ENCODE measurements at places on chromosomes 13 and 19.

DNA sequence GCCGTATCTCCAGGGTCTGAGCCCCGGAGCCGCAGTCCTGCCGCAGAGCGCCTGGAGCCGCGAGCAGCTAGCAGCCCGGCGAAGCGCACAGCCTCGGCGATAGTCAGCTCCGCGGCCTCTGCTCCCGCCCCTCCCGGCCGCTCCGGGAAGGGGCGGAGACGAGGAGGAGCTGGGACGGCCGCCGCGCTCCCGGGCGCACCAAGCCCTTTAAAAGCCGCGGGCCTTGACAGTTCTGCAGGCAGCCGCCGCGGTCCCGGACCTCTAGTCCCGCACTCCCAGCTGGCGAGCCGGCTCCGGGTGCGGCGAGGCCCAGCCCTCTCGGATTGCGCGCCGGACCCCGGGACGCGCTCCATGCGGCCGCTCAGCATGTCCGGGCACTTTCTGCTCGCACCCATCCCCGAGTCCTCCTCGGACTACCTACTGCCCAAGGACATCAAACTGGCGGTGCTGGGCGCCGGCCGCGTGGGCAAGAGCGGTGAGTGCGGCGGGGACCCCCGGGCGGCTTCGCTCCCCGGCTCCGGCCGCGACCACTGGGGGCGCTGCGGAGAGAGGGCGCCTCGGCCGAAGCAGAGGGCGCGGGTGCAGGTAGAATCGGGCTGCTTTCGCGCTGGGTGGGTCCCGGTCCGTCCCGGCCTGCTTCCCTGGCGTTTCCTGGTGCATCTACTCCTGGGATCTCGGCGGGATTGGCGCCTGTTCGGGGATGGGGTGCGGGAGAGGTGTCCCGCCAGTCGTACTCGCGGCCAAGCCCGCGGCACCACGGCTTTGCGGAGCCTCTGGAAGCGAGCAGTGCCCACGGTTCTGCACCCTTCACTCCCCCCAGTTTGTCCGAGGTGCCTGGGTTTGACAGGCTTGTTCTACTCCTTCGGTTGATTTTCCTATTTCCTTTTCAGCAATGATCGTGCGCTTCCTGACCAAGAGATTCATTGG lies at the start of gene RASL11A:
RASL11A (plus strand) TSS at position 237 of the 927 bp plus-strand sequence; CDS start at position 352, 115 bp downstream.
- DNase-seq: peak; percentile 74

DNA sequence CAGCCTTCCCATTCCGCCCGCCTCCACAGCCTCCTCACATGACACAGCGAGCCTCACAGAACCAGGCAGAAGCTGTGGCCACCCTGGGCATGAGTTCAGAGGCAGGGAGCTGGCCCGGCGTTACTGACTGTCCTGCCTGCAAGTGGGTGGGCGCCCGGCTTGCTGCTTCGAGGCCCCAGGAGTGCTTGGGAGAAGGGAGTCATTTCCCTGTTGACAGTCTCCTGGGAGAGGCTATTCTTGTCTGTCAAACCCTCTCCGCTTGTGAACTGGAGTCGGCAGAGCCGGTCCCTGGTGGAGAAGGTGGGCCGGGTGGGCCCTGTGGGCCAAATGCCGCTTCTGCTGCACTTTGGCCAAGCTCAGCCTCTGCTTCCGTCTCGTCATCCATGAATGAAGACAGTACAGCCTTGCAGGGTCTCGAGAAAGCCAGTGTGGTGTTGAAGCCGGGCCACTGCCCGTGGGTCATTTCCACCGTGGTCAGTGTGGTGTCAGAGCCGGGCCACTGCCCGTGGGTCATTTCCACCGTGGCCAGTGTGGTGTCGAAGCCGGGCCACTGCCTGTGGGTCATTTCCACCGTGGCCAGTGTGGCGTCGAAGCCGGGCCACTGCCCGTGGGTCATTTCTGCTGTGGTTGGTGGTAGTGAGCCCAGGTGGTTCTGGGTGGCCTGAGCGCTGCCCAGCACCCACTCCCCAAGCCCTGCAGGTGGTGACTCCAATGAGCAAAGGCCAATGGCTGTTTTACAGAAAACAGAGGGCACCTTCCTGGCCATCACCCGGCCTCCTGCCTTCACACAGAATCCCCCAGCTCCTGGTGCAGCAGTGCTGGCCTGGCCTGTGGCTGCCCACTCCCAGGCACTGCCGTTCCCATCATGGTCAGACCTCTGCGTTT lies 13.5 kb upstream of the F7 start:
- no peak for DNase-seq

- no peak for DNase-seq
Measured at GRCh38 chr13:45590066-45590465, 25.5 kb downstream of the ERICH6B start.

- no peak for DNase-seq
Measured at GRCh38 chr13:20414546-20415305, 110.9 kb downstream of the CRYL1 start.

- DNase-seq: no peak
Measured at GRCh38 chr19:16213076-16213475, 15.4 kb downstream of the AP1M1 start.

GRCh38 chr13:93227280-93227877 lies 772 bp downstream of the GPC6 start:
- DNase-seq: no peak

DNA sequence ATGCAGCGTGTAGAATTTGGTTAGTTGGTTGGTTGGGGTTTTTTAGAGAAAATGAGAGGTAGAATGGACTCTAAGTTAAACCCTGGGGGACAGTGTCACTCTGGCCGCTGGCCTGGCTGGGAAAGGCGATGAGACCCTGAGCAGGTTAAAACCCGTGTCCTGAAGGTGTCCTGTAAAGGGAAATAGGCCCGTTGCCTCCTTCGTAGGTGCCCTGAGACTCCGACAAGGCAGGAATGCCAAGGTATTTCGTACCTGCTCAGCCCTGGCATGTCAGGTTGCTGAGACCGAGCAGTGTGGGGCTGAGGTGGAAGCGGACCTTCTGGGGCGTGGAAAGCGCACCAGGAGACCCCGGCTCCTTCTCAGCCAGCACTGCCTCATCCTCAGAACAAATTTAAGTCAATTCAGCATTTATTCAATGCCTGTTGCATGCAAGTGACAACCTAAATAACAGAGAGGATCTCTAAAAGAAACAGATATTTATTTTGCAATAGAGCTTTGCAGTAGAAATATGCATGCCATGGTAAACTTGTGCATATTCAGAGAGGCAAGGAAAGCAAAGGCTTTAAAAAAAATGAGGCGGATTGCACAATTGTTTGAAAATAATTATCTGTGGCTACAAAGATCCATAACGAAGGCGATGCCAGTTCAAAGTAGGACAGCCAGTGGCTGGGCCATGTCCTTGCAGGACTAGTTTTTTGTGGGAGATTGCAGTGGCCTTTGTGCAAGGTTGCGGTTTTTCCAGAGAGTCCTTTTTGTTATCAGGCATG lies 1.4 kb upstream of the RAB20 start:
- no peak for DNase-seq

DNA sequence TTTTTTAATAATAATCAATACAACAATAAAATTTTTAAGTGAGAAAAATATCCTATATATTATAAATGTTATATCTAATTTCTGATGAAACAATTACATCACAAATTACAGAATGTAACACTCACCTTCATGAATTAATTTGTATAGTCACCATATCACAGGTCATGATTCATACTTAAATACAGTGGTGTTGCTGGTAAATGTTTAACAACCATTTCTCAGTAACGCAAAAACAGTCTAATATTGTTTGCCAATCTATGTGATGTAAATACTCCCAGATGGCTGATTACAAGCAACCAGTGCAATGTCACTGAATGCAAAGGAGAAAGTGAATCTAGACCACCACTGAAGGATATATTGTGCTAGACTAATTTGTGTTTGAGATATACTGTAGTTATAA lies 97.5 kb downstream of the DIAPH3 start:
- no peak for DNase-seq

- no peak for DNase-seq
Measured at GRCh38 chr19:50723735-50724521, 764 bp downstream of the CLEC11A start.

DNA sequence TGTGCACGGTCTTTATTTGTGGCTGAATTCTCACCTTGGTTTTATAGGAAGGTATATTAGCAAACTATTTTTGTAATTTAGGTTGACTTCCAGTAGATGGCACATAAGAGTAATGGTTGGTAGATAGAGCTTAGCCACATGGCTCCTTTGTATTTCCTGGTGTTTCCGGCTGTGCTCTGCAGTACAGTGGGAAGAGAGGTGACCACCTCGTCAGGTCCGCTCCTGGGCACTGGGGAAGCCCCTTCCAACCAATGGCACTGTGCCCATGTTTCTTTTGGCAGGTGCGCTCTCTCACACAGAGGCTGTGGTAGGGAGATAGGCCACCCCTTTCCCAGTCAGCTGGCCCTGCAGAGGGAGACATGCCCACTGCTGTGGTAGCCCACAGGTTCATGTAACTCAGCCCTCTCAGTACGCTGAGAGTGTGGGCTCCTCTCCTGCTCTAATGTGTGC lies 74.3 kb upstream of the ATP12A start:
- DNase-seq: no peak

DNA sequence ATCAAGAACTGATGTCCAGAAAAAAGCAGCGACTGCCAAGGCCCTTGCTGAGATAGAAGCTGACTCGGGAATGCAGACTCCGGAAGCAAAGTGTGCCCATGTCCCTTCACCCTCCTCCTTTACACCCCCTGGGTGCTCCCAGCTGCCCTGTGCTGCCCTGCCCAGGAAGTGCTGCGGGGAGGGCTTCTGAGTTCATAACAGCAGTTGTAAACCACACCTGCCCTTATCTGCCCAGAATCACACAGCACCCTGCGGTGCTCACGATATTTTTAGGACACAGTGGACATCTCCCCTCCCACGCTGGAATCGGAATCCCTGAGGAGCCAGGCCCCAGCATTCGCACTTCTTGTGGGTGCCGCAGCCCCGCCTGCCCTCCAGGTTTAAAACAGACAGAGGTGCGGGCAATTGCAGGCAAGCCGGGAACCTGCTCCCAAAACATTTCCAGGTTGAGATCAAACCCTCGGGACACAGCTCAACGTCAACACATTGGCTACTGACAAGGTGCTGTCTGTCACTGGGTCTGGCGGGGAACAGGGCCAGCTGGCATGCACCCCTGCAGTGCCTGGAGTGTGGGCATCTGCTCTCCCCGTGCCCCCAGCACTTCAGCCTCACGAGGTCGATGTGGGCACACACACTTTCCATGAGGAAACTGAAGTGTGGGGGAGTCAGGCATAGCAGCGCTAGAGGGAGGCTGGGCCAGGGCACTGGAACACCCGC lies 36.8 kb downstream of the RAB20 start:
- no peak for DNase-seq

GRCh38 chr13:113418722-113419049 lies 34.6 kb downstream of the ADPRHL1 start:
- DNase-seq: no peak

DNA sequence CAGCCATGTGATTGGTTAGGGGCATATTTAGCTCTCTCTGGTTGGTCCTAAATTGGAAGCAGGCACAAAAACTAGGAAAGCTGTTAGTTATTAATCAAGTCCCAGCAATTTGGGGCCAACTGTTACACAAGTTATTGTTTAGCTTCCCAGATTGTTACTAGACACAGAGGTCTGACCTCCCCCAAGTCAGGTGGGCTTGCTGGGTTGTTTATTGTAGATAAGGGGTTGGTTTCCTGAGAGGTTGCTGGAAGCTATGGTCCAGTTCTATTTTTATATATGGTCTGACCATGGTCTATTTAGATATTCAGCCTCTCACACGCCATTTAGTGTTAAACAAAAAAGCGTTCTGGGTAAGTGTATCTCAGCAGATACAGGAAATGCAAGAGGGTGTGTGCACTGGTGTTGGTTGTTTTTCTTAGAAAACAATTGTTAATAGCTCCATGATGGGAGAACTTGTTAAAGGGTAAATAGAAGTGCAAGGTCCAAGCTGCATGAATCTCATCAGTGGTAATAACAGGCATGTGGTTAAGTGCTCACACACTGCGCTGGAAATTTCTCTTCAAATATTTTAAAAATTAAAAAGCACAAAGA lies 150.0 kb downstream of the RAP2A start:
- no peak for DNase-seq

GRCh38 chr13:39185326-39185725 lies 147.1 kb downstream of the NHLRC3 start:
- no peak for DNase-seq

DNA sequence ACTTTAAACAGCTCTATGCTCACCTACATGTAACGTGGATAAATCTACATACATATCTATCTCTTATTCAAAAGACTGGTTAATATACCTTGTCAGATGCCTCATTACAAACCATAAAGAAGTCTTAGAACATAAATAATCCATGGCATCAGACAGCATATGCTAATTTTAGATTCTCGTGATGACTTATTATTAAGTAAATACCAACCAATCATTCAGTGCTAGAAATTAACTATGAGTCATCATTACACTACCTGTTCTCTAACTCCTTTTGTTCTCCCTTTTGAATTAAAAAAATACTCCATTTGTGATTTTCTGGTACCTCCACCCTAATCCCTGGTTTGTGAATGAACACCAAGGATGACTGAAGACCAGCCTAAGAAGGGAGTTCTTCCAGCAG lies 754.3 kb upstream of the ARGLU1 start:
- DNase-seq: no peak

- DNase-seq: no peak
Measured at GRCh38 chr13:98771838-98772611, 19.6 kb upstream of the SLC15A1 start.
